ENCODE measurements at places on chromosomes 6 and 20.

- DNase-seq = peak; percentile 87
Observed at GRCh38 chr20:45406260-45407066, 1.6 kb upstream of the DBNDD2 start.

DNA sequence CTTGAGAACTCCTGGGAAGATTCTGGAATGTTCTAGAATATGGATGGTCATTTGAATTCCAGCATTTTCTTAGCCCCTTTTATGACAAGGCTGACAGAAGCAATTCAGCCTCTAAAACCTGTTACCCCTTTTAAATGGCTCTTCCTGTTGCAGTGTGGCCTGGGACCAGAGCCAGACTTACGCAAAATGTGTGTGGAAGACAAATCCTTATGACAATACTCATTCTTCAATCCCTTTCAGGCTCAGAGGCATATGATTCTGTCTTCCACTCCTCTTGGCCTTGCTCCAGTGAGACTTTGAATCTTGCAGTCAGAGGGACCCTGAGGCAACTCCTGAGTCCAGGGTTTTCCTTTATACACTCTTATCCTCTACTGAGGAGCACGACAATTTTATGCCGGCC, 287.0 kb downstream of the CLIC5 start:
- no peak for DNase-seq

GRCh38 chr20:38133680-38134426, 31.2 kb downstream of the TGM2 start:
- no peak for DNase-seq

GRCh38 chr6:139919107-139920026, 544.9 kb upstream of the CITED2 start:
- DNase-seq = no peak

- peak; percentile 29 for DNase-seq
Observed at GRCh38 chr20:1805161-1805581, 90.0 kb upstream of the SIRPA start.

DNA sequence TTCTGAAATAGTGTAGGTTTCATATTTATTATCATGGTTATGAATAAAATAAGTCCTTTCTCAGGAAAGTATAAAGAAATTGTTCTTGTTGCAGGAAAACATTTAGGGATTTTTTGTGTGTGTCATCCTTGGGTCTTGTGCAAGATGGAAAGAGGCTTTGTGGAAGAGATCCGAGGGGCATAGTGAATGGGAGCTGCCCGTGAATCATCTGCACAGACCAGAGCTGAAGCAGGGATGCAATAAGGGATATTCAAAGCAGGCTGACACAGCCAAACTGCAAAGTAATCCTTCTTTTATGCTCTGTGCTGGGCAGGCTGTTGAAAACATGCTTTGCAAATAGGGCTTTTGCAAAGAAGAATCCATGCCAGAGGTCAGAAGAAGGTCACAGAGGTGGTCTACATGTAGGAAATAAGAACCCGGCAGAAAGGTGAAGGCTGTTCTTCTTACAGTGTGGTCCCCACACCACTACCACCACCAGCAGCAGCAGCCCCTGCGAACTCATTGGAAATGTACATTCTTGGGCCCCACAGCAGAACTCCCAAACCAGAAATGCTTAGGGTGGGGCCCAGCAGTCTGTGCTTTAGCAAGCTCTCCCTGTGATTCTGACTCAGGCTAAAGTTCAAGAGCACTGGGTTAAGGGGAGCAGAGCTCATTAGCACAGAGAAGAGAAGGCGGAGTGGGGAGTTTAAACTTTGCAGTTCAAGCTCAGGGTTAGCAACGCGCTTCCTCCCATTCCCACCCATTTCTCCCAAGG, 237.6 kb downstream of the QKI start:
- DNase-seq = no peak

- DNase-seq = no peak
Observed at GRCh38 chr6:7143476-7143974, 35.8 kb downstream of the RREB1 start.
